ENCODE measurements at places on chromosomes 16 and 17. TPM values are rescaled to one million over a fixed set of nuclear protein-coding genes. Genes with fewer than 3 reads are reported as not detected.

DNA sequence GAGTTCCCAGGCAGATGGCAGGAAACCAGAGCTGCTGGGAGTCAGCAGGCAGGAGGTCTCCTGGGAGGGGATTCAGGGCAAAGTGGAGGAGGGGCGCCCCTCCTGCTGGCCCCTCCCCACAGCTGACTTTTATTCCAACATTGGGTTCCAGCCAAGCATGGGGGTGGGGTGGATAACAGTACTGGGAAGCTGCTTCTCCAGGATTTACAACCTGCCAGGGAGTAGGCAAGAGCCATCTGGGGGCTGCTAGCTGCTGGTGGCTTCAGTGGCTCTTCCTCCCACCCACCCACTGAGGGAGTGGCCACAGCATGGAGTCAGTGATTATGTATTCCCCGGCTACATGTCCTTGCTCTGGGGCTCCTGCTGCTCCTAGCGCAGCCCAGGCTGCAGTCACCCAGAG is 36.8 kb downstream of the TMEM132E start:
- peaks cover 2% of the 10 kb centered on the region for H3K4me1 ChIP-seq
- no peak overlapping the region for H3K4me3 ChIP-seq
- H3K27ac ChIP-seq = no peak overlapping the region
- DNase-seq = no peak
- no peaks in the 10 kb centered on the region for H3K36me3 ChIP-seq
- H3K27me3 ChIP-seq = no peaks in the 10 kb centered on the region

Gene RDM1
- not detected for total RNA-seq

- no peak for DNase-seq
- no peaks in the 10 kb centered on the region for H3K27me3 ChIP-seq
Observed at GRCh38 chr16:66334853-66335574, 31.5 kb upstream of the CDH5 start.

Gene RGS11
- 0.33 TPM for total RNA-seq

Gene KRT25
- not detected for total RNA-seq

DNA sequence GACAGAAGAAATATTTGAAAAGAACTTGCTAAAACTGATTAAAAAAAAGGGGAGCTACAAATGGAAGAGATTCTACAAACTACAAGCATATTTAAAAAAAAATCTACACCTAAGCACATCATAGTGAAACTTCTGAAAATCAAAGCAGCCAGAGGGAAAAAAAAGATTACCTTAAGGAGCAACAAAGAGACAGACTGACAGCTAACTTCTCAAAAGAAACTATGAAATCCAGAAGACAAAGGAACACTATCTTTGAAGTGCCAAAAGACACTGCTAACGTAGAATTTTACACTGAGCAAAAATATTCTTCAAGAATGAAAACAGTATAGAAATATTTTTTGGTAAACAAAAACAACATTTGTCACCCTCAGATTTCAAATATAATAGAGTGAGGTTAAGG is 151.2 kb downstream of the MYO1D start:
- H3K36me3 ChIP-seq = no peaks in the 10 kb centered on the region
- H3K27me3 ChIP-seq = no peaks in the 10 kb centered on the region
- H3K27ac ChIP-seq = no peak overlapping the region
- H3K4me3 ChIP-seq = no peak overlapping the region
- no peak for DNase-seq

GRCh38 chr17:6195123-6195522 is 124.9 kb downstream of the WSCD1 start:
- no peaks in the 10 kb centered on the region for H3K4me1 ChIP-seq
- no peak overlapping the region for H3K4me3 ChIP-seq
- H3K36me3 ChIP-seq = no peaks in the 10 kb centered on the region
- H3K27me3 ChIP-seq = no peaks in the 10 kb centered on the region

- H3K27me3 ChIP-seq = no peaks in the 10 kb centered on the region
- H3K36me3 ChIP-seq = no peaks in the 10 kb centered on the region
- peaks cover 10% of the 10 kb centered on the region for H3K4me1 ChIP-seq
- no peak for DNase-seq
- H3K4me3 ChIP-seq = no peak overlapping the region
- no peak overlapping the region for H3K27ac ChIP-seq
Observed at GRCh38 chr17:4994081-4994595, 3.2 kb downstream of the INCA1 start.

DNA sequence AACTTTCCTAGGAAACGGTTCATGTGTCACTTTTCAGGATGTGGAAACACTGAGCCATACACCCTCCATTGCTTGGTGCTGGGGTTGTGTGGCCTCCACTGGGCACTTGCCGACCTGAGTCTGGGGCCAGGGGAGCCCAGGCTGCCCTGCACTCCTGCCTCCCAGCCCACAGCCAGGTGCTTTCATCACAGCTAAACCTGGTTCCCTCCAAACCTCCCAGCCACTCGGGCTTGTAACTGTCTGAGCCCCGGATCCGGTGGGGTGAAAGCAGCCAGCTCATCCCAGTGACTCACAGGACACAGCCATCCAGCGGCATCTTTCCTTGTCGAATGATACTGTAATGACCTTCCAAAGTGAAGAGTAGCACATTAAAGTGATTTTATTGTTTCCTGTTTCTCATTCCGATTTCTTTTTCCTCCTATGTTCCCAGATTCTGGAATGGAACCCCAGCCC is 19.8 kb downstream of the CARHSP1 start:
- H3K4me1 ChIP-seq = peaks cover 10% of the 10 kb centered on the region
- H3K27ac ChIP-seq = no peak overlapping the region
- H3K27me3 ChIP-seq = no peaks in the 10 kb centered on the region

GRCh38 chr16:17483351-17483750 is 12.6 kb upstream of the XYLT1 start:
- H3K27ac ChIP-seq = no peak overlapping the region
- DNase-seq = no peak
- no peaks in the 10 kb centered on the region for H3K27me3 ChIP-seq
- H3K36me3 ChIP-seq = no peaks in the 10 kb centered on the region
- H3K4me1 ChIP-seq = no peaks in the 10 kb centered on the region
- H3K4me3 ChIP-seq = no peak overlapping the region

DNA sequence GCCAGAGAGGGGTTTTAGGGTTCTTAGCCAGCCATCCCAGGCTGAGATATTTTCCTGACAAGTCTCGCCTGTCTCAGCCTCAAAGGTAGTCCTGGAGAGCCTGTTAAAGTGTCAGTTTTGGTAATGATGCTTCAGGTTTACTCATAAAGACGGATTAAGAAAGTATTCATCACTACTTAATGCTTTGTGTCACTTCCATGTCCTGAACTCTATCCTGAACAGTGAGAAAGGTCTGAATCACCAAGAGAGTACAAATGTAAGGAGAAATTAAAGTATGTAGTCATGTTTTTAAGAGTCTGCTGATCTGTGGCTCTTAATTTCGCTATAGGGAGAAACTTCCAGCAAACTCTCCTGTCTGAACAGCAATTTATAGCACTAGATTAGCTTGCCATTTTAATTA is 14.0 kb downstream of the RPGRIP1L start:
- no peaks in the 10 kb centered on the region for H3K4me1 ChIP-seq
- no peak for DNase-seq
- H3K27ac ChIP-seq = no peak overlapping the region
- no peak overlapping the region for H3K4me3 ChIP-seq
- no peaks in the 10 kb centered on the region for H3K36me3 ChIP-seq
